NCI-H2171 treated with DMSO at 0.1 percent for 48 hours (cell line): ENCODE measurements at places on chromosomes 16 and 17.

DNA sequence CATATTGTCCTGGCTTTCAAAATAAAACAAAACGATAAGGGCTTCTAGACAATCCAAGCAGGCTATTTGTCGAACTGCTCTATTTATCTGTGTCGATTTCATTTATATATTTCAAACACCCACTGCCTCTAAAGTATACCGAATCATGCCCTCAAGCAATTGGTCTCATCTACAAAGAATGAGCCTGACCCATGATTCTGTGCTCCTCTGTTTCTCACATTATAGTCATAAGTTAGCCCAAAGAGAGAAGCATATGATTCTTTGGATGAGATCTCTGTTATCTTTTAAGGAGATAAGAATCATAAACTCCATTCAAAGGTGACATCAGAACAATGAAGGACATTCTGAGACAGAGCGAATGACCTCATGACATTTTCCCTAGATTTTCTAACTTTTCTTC, 191.1 kb downstream of the MAP2K6 start:
- no peak for DNase-seq

DNA sequence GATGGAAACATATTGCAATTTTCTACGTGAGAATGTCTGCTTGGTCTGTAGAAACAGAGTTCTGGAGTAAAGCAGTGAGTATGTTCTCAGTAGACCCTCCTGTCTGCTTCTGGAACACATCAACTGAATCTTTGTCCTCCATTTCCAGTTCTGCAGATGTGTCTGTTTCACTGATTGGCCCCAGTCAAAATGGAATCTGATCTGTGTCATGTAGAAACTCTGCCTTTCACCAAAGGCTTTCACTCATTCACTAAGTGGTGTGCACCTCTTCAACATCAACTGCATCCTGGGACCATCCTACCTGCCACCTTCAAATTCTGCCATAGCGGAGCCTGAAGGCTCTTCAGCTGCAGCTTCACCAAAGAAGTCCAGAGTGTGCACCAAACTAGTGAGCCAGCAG, 2.8 kb upstream of the ZNF267 start:
- no peak for DNase-seq

DNA sequence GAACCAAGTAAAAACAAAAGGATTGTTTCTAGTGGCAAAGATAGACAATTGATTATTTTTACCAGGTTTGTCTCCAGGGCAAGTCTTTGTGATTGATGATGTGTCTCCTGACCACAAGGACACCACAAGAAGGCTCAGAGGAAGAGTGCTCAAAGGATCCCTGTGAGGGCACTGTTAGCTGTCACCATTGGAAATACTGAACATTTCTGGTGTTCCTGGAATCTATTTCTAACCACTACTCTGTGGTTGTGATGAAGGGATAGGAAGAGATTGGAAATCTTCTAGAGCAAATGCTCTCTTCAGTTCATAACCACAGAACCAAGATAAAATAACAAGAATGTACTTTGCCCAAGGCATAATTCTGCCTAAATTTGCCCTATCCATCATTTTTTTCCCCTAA, 15.3 kb downstream of the RNF43 start:
- DNase-seq: no peak

GRCh38 chr16:57204675-57205074, 18.5 kb downstream of the RSPRY1 start:
- no peak for DNase-seq

GRCh38 chr17:61178284-61178683, 221.4 kb upstream of the TBX2 start:
- no peak for DNase-seq

- DNase-seq: no peak
These were observed 128.2 kb upstream of the COX10 start for GRCh38 chr17:13940858-13941665.

DNA sequence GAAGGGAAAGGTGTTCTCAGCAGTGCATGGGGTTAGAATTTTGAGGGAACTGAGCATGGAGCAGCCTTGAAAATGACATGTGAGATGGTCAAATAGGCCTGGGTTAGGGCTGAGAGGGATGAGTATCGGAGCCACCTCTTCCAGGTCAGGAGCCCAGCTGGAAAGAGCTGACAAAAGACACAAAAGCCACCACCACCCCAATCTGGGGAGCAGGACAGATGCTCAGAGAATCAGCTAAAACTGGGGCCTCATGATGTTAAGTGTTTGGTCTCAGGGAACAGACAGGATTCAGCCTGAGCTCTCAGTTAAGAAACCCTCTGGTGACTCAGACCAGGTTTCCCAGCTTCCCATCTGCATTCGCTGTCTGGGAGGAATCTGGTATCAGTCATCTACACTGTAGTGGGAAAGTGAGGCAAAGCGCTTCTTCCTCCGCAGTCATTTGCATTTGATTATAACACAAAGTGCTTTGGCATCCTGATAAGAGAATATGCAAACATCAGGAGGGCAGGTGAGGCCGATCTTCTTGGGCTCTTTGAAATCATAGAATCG, 2.6 kb downstream of the WNT9B start:
- no peak for DNase-seq

DNA sequence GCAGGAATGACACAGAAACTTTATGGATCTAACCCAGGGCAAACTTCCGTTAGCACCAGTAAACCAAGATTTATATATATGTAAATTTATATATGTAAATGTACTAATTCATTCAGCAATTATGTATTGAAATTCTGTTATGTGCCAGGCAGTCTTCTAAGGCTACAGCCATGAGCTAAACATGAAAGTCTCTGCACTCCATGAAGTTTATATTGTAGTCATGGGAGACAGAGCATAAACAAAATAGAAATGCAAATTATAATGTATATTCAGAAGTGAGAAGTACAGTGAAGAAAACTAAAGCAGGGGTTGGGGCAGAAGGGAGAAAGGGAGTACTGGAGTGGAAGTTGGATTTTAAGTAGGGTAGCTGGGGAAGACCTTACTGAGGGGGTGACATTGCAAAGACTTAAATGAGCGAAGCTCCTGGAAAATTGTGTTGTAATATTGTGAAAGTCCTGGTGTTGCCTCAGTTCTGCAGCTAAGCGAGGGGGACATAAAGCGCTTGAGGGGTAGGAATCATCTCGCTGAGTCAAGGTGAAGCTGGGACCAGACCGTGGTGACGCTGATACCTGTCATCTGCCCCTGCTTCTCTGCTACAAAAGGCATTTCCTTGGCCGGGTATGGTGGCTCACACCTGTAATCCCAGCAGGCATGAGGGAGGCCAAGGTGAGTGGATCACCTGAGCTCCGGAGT, 64.8 kb downstream of the YPEL2 start:
- DNase-seq: no peak

DNA sequence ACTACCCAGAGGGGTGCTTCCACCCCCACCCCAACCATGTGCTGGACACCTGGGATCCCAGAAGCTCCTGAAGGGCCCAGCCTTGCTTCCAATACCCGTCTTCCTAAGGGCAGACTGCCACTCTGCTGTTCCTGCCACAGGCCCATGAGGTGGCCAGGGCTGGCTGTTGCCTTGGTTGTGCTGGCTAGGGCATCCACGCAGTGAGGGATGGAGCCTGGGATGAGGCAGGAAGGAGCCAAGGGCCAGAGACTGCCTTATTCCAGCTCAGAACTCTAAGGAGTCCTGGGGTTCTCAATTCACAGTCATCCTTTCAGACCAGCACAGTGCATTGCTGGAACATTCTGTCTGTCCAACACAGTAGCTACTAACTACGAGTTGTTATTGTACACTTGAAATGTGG, 37.8 kb downstream of the BCO1 start:
- no peak for DNase-seq

DNA sequence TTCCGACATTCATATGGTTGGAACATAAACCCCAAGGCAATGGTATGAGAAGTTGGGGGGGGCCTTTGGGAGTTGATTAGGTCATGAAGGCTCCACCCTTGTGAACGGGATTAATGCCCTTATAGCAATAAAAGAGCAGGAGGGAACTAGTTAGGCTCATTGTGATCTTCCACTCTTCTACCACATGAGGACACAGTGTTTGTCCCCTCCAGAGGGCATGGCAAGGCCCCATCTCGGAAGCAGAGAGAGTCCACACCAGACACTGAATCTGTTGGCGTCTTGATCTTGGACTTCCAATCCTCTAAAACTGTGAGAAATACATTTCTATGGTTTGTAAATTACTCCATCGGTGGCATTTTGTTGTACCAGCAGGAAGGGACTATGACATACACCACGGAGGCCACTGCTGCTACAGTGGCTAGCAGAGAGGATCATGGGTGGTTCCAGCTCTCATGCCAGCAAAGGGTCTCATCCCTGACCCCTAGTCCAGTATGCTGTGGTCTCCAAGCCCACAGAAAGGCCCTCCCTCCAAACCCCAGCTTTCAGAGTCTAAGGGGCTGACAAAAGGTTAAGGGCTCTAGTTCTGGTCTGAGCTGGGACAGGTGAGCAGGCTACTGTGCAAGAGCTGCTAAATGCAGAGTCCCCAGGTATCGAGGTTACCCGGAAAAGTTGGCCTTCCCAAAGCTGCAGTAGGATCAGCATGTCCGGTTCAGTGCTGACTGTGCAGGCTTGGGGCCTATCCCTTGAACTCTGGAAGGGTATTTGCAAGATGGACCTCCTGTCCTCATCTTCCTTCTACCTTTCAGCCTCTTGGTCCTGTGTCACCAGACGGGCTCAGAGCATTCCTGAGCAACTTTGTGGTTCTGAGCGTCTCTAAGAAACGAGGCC, 12.2 kb downstream of the CCR7 start:
- DNase-seq: no peak

GRCh38 chr16:86809458-86809955, 231.2 kb downstream of the FOXL1 start:
- DNase-seq: no peak

GRCh38 chr17:5581655-5582054, 2.7 kb downstream of the NLRP1 start:
- no peak for DNase-seq
